ENCODE measurements at places on chromosomes 1 and 21.

DNA sequence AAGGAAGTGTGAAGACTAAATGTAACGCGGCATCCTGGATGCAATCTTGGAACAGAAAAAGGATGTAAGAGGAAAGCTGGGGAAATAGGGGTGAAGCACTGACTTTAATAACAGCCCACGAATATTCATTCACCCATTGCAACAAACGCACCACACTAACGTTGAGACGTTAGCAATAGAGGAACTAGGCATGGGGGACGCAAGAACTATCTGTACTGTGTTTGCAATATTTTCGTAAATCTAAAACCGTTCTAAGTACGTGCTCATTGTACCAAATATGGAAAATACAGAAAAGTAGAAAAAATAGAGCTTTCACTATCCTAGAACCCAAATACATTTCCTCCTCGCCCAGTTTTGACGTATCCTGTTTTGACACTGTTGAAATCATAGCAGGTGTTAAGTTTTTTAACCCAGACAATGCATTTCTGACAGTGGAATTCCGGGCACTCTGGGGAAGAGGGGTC is 3.9 kb downstream of the LAPTM5 start:
- no peak for DNase-seq

DNA sequence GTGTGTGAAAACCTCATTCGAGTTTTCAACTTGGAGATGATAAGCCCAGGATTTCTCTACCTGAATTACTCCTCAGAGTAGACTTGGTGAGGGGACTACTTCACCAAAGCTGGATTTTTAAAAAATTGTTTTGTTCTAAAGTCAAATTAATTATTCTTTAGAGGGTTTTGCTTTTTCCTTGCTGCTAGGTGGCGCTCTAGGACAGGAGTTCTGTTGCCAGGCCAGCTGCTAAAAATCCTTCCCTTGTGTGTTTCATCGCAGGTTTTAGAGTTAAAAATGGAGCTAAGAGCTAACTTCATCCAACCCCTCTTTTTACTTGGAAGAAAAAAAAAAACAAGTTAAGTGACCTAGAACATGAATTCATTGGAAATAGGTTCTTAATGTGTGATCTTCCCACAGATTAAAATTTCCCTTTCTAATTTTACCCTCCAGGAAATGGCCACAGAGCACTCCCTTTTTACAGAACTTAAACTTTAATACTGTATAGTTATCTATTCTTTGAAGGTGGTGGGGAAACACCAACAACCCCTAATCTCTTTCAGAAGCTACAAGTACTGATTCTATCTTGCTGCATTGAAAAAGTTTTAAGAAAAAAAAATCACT is 36.7 kb upstream of the FAM163A start:
- DNase-seq: peak; percentile 71

- no peak for DNase-seq
These were observed 86.4 kb downstream of the SYF2 start for GRCh38 chr1:25145775-25146393.

DNA sequence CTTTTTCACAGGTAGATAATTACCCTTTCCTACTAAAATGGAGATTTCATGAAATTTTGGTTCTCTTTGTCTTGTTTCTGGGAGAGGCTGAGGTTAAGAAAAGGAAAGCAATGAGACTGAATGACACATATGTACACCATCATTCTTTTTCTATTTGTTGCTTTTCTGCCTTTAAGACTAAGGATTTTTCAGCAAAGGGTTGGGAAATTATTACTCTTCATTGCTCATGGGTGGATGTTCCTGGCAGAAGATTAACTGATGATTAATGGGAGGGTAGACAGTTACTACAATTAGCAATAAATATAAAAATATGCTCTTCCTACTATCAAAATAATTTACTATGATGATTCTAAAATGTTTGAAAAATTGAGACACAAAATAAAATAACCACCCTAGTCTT is 316.5 kb upstream of the USP24 start:
- DNase-seq: no peak

- DNase-seq: no peak
These were observed 22.3 kb downstream of the ZBTB8B start for GRCh38 chr1:32487182-32487581.

DNA sequence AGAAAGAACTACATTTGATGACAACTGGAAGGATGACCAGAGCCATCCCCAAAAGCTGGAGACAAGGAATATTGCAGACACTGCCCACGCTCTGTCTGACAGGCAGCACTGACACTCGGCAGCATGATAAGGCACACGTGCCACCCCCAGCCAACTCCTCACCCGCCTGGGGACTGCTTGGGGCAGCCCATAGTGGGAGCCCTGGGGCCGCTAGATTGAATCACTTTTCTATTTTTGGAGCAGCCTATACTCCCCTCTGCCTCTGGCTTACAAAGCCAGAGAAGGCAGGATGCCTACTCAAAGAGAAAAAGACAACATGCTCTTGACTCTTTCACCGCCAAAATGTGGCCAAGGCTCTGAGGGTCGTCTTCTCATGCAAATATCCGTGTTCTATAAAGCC is 1.3 kb downstream of the SMG5 start:
- peak; percentile 71 for DNase-seq

DNA sequence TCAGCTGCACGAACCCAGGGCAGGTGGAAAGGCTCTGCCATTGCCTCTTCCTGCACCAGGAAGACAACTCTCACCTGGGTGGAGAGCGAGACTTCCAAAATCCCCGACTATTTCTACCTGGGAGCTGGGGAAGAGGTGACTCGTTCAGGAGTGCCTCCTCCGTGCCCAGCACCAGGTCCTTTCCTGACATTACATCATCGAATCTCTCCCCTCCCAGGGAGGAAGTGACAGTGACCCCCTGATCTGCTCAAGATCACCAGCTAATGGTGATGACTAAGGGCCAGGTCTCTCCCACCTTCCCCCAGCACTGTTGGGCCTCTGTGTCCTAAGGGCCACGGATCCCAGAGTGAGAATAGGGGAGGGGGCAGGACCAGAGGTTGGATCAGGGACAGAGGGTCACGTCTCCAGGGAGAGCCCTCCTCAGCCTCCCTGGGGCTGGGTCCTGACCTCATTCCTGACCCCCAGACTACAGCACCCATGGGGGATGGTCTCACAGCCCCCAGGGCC is 6.8 kb downstream of the MEGF6 start:
- no peak for DNase-seq

DNA sequence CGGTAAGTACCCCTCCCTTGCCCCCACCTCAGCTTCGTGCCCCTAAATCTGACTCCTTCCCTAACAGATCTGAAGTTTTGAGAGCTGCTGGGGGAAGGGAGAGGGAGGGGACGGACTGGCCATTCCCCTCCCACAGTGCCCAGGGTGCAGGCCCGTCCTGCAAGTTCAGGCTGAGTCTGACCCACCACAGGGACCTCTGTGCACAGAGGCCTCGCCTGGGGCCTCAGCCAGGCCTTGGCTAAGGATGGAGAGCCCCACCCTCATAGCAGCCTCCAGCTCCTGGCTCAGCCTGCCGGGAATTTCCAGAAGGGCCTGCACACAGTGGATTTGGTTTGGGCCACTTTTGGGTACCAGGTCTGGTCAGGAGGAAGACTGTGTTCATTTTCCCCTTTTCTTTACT is 31.2 kb upstream of the TNFRSF1B start:
- DNase-seq: no peak

- no peak for DNase-seq
These were observed 31.5 kb downstream of the ESRRG start for GRCh38 chr1:216691710-216692109.

- no peak for DNase-seq
These were observed 583.1 kb upstream of the RGS18 start for GRCh38 chr1:191575180-191575579.

DNA sequence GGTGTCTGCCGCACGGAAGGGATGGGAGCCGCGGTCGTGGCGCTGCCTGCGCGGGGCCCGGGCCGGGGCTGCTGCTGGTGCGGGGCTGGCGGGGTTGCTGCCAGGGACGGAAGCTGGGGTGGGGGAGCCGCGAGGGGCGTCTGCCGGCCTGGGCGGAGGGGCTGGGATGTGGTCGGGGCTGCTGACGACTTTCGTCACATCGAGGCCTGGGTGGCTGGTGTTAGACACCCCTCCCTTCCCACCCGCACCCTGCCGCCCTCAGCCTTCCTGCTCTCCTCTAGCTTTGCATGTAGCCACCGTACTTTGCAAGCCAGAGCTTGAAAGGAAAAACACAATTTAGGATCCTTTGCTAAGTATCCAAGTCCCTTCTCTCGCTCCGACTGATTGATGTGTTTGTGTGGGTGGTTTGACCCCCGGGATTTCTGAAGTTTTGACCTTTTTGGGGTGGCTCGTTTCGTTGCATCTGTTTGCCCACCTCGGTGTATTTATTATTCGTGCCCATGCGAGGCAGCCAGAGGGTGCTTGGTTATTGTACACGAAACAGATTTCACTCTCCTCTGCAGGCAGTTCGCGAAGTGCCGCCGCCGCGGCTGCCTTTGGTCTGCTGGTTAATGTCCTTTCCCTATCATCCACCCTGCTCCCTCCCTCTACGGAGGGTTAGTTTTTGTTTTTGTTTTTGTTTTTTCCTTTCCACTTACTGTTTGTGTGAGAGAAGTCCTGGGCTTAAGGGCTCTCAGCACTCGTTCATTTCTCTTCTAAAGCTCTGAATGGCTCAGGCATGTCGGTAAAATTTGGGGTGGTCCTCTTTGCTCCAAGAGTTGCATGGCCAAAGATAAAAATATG is 868 bp downstream of the C1orf21 start:
- peak; percentile 65 for DNase-seq

- DNase-seq: no peak
These were observed 497 bp downstream of the FCRLB start for GRCh38 chr1:161721738-161722343.

GRCh38 chr1:116308276-116308675 is 64.8 kb upstream of the ATP1A1 start:
- DNase-seq: no peak

DNA sequence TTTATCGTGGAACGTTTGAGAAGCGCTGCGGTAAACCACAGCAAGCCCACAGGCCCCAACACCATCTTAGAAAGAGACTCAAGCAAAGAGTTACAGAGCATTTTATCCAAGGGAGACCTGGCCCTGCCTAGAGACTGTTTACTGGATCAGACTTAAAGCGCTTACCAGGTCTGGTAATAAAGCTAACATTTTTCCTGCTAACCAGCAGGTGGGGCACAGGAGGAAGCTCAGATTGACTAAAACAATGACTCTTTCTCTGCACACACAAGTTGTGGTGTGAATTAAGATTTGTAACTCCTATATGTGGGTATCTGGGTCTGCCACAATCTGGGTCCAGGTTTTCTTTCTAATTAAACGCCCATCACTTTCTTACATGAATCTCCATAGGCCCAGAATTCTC is 136.5 kb upstream of the ETS2 start:
- DNase-seq: no peak

GRCh38 chr1:20483833-20484518 is 2.0 kb downstream of the CAMK2N1 start:
- peak; percentile 39 for DNase-seq

GRCh38 chr1:219432191-219432606 is 180.7 kb downstream of the ZC3H11B start:
- no peak for DNase-seq

DNA sequence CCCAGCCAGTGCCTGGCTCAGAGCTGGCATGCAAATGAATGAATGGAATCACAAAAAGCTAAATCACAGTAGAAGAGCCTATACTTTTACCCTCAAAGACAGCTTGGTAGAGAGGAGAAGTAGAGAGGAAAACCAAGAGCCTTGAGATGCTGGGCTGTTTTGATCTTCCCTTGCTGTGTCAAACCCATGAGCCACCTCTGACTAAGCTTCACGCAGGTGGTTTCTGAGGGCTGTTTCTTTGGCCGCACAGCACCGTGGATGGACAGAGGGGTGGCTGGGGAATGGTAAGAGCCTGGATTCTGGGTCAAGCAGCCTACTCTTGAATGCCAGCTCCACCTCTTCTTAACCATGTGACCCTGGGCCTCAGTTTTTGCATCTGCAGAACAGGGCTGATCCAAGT is 18.6 kb downstream of the ABCG1 start:
- DNase-seq: no peak

DNA sequence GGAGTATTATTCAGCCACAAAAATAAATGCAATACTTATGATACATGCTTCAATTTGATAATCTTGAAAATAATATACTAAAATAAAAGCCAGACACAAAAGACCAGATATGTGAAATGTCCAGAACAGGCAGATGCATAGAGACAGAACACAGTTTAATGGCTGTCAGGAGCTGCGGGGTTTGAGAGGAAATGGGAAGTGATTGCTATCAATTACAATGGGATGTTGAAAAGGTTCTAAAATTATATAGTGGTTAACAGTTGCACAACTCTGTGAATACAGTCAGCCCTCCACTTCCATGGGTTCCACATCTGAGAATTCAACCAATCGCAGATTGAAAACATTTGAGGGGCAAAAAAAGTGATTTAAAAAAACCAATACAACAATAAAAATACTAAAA is 54.0 kb downstream of the LTN1 start:
- peak; percentile 33 for DNase-seq

DNA sequence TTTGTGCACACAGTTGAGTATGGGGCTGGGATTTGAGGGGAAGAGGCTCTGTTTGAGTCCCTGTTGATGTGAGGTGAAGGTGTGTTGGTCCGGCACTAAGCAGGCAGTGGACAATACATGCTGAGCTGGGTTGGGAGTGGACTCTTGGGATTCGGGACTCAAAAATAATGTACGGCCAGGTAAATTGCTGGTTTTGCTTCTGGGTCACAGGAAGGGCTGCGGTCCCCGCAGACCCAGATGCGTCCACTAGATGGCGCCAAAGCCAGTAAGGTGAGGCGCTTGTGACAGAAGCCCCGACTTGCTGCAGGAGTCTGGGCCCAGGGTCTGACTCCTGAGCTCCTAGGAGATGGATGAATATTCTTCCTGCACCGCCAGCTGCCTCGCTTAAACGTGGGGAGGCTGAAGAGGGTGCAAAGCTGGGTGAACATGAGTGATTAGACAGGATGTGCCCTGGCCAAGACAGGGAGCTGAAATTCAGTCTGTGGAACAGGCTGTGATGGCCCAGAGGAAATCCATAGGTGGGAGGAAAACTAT is 61.4 kb downstream of the ACBD3 start:
- peak; percentile 89 for DNase-seq

DNA sequence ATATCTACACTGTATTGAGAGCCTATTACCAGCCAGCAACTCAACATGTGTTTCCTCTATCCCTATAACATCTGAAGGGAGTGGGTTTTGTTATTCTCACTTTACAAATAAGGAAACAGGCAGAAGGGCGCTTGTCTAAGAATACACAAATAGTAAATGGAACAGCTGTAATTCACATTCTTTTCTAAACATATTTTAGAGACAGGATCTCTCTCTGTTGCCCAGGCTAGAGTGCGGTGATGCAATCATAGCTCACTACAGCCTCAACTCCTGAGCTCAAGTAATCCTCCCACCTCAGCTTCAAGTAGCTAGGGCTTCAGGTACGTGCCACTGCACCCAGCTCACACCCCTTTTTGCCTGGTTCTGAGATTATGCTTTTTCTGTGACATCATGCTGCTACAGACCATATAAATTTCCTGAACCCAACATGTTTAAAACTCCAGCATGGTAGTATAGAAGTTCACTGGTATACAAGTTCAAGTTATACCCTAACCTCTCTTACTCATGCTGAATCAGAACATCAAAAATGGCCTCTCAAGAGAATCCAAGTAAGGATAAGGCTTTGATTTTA is 8.6 kb upstream of the TACSTD2 start:
- DNase-seq: no peak

- DNase-seq: peak; percentile 53
These were observed 23.0 kb upstream of the DMBX1 start for GRCh38 chr1:46466477-46467182.

- DNase-seq: no peak
These were observed 70.5 kb upstream of the HSPA13 start for GRCh38 chr21:14453339-14454015.
